LNCaP clone FGC (cell line): ENCODE measurements at places on chromosomes 6 and 20.

DNA sequence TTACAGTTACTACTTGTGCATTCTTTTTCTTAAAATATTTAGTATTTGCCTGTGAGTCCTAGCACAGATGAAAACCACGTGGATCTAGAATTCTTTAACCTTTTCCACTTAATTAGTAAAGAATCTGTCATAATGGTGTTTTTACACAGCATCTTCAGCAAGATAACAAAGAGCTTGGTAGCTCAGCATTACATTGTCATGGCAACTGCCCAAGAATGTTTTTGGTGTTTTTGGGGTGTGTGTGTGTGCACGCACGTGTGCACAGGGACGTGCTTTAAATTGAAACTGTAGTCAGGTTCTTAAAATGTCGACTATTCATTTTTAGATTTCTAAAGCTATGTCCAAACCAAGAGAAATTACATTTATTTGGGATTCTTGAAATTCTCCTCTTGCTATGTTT lies 108.0 kb downstream of the FIG4 start:
- no peak for DNase-seq

DNA sequence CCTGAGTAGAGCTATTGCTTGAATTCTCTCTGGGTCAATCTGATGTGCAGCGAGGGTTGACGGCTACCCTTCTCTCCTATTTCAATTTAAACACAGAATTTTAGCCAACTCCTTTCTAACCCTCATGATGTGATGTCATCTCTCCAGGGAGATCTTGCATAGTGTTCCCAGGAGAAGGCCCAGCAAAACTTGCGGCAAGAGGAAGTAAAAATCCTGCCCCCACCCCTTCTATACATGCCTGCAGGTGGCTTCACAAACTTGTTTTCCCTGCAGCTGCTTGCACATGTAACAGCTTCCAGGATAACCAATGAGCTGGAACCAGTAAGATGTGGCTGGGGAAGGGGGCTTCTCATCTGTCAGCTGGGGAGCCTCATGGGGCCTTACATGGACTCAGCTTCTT lies 169.3 kb upstream of the CDH4 start:
- DNase-seq: no peak

GRCh38 chr6:28497893-28498292 lies 17.7 kb downstream of the GPX6 start:
- DNase-seq: no peak

DNA sequence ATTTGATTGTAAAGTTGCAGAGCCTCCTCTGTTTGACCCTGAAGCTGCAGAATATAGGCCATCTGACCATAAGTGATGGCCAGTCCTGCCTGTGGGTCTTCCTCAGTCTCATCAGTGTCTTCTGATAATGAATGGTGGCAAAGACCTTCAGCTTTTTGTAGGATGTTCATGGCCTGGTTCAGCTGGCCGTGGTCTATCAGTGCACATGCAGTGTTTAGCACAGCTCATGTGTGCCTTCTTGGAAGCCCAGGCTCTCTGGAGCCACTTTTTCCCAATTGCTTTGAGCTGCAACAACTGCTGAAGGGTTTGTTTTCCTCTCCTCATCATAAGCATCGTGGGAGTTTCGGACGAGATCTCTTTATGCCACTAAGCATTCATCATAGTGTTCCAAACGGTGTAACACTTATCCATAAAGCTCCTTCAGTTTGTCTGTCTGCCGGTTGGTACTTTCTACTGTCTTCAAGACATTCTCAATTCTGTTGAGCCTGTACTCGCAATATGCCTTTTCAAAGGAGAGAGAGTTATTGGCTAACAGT lies 70.1 kb upstream of the TULP4 start:
- no peak for DNase-seq

DNA sequence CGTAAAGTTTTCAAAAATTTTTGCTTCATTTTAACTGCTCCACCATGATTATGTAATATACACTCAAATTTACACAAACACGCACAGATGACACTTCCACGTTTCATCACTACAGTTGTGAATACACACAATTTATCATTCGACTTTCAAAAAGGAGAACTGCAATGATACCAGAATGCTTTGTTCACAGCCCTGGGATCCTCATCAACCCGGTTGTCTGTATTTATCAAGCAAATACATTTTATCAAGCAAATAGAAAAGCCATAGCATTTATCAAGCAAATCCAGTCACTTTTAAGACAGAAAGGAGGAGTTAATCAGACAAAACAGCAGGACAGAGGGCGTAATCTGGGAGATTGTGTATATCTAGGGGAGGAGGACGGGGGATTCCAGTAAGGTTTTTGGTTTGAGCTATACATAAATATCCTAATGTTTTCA lies 20.3 kb upstream of the ABT1 start:
- no peak for DNase-seq

DNA sequence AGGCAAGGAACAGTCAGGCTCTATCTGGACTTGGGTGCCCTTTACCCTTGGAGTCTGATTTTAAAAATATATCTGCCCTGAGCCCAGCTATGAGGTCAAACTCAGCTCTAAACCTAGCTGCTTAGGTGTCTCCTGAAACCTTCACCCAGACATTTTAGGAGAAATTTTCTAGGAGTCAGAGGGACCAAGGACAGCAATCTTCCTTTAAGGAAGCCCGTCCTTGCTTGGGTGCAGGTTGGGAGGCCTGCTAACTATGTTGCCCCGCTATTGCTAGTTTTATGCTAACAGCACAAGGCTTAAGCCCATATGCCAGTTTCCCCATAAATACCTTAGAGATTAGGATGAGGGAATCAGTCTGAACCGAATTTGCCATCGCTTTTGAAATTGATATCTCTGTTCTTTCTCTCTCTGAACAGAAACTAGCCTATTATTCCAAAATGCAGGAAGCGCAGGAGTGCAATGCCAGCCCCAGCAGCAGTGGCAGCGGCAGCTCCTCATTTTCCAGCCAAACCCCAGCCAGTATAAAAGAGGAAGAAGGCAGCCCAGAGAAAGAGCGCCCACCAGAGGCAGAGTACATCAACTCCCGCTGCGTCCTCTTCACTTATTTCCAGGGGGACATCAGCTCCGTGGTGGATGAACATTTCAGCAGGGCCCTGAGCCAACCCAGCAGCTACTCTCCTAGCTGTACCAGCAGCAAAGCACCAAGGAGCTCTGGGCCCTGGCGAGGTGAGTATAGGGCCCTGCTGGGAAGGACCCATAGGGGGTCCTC lies 2.6 kb downstream of the VGLL2 start:
- DNase-seq: no peak

- DNase-seq: no peak
Observed at GRCh38 chr6:144161975-144162374, 11.7 kb downstream of the STX11 start.

DNA sequence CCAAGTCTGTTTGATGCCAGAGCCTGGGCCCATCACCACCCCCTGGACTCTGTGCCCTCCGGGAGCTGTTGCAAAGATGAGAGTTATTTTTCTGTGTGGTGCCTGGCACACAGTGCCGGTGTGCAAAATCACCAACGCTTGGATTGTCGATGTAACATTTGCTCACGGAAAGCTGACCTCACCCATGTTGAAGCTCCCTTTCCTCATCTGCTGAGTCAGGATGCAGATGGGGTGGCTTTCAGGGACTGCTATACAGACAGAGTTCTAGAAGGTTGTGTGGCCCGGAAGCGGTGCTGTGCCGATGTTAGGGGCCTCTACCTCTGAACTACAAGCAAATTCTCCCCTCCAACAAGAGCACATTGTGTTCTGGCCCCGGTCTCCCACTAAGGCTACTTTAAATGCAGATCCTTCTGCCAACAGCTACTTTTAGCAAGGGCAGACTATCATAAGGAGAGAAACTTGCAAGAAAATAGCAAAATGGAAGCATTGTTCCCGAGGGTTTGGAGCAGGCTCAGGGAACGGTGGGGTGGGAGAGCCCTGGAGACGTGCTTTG lies 34.0 kb downstream of the EYA2 start:
- no peak for DNase-seq
